Panc1 (cell line): ENCODE measurements at places on chromosomes 6 and 20.
A peak's percentile ranks its signal among the peaks of the same experiment; 100 is the strongest.

- H3K4me3 ChIP-seq, result no peak overlapping the region
- no peaks in the 10 kb centered on the region for H3K4me1 ChIP-seq
- DNase-seq, result no peak
Measured at GRCh38 chr6:144185133-144185836, 35.0 kb downstream of the STX11 start.

GRCh38 chr20:63536997-63537524 is at the start of gene PTK6:
PTK6 (minus strand) TSS chr20:63537376; CDS start chr20:63537314, 62 bp downstream.
- H3K4me1 ChIP-seq, result peaks cover 17% of the 10 kb centered on the region
- H3K27ac ChIP-seq, result peak within 1 kb of the TSS; percentile 88
- H3K36me3 ChIP-seq, result no peaks in the 10 kb centered on the region
- DNase-seq, result no peak
- H3K27me3 ChIP-seq, result no peaks in the 10 kb centered on the region
- H3K4me3 ChIP-seq, result peak within 1 kb of the TSS; percentile 46

DNA sequence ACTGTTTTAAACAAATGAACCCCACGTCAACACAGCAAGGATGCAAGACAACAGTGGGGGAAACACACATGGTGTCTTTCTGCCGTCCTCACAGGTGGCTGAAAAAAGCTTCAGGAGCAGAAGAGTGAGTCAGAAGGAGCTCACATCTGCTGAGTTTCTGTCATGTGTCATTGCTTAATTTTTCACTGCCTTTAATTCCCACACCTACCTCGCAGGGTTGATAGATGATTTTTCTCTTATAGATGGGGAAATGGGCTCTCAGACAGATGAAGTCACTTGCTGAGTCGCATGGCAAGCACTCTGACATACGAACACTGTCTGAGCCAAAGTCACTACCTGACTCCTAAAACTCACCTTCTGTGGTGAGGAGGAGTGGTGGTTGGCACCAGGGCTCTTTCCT is 28.3 kb upstream of the CARMIL1 start:
- H3K27me3 ChIP-seq, result no peaks in the 10 kb centered on the region
- no peak overlapping the region for H3K27ac ChIP-seq
- H3K4me1 ChIP-seq, result no peaks in the 10 kb centered on the region
- H3K4me3 ChIP-seq, result no peak overlapping the region

DNA sequence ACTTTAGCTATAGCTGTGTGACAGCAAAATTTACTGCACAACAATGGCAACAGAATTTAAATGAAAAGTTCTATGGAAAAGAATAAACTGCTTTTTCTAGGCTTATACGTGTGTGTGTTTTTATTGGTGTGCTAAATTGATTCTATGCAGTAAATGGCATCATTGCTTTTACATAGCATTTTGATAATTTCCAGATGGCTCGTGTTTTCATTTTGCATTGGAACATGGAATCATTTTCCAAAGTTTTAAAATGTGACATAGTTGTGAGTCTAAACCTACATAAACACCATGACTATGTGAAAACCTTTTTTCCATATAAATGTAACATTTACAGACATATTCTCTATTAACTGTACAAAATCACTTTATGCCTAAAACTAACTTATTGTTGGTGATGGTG is 127.8 kb downstream of the SIM1 start:
- H3K4me1 ChIP-seq, result no peaks in the 10 kb centered on the region
- no peak for DNase-seq
- no peaks in the 10 kb centered on the region for H3K27me3 ChIP-seq
- H3K4me3 ChIP-seq, result no peak overlapping the region
- no peak overlapping the region for H3K27ac ChIP-seq

DNA sequence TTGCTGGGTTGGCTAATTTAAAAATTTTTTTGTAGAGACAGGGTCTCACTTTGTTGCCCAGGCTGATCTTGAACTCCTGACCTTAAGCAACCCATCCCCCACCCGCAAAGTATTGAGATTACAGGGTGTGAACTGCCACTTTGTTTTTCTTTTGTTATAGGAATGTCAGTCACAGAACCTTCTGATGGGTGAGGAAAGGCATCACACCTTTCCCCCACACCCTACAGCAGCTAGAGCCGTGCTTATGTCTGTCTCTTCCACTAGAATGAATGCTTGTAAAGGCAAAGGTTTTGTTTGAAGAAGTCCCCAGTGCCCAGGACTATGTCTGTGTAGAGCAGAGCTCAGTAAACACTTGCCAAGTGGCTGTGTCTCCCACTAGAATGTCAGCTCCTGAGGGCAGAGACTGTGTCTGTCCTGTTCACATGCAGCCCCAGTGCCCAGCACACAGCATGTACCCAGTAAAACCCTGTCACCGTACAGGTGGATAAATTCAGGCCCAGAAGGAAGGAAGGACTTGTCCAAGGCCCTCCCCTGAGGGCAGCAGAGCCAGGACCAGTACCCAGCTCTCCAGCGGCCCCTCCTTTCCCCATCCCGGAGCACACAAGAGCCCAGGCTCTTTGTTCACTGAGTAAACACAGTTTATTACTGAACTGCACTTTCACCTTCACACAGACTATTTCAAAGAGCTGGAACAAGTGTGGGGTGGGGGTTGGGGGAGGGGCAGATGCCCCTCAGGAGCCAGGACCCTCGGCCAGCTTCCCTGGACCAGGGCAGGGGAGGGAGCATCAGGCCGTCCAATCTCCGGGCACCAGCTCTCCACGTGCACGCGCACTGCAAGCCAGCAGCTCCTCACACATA is 26.4 kb downstream of the COX4I2 start:
- no peak for DNase-seq
- H3K36me3 ChIP-seq, result no peaks in the 10 kb centered on the region
- H3K4me3 ChIP-seq, result no peak overlapping the region
- H3K27ac ChIP-seq, result peak overlapping the region; percentile 49
- peaks cover 41% of the 10 kb centered on the region for H3K4me1 ChIP-seq

GRCh38 chr20:5065166-5065878 is 54.4 kb downstream of the PCNA start:
- H3K4me1 ChIP-seq, result no peaks in the 10 kb centered on the region
- no peaks in the 10 kb centered on the region for H3K27me3 ChIP-seq
- no peak overlapping the region for H3K4me3 ChIP-seq
- DNase-seq, result no peak
- no peaks in the 10 kb centered on the region for H3K36me3 ChIP-seq

- H3K27ac ChIP-seq, result peak within 1 kb of the TSS; percentile 93
- H3K4me1 ChIP-seq, result peaks cover 56% of the 10 kb centered on the region
- H3K36me3 ChIP-seq, result no peaks in the 10 kb centered on the region
- H3K27me3 ChIP-seq, result peaks cover 9% of the 10 kb centered on the region
- no peak for DNase-seq
- peak within 1 kb of the TSS; percentile 45 for H3K4me3 ChIP-seq
Measured at GRCh38 chr20:31967830-31968249, at the start of gene XKR7. XKR7 (plus strand) TSS chr20:31968151; CDS start chr20:31968176, 25 bp downstream.
